ENCODE measurements at places on chromosomes 5 and 9.

GRCh38 chr9:89284076-89284475 is 26.9 kb upstream of the CKS2 start:
- no peak for DNase-seq

GRCh38 chr5:102796498-102796897 is 41.4 kb downstream of the PAM start:
- DNase-seq = no peak

DNA sequence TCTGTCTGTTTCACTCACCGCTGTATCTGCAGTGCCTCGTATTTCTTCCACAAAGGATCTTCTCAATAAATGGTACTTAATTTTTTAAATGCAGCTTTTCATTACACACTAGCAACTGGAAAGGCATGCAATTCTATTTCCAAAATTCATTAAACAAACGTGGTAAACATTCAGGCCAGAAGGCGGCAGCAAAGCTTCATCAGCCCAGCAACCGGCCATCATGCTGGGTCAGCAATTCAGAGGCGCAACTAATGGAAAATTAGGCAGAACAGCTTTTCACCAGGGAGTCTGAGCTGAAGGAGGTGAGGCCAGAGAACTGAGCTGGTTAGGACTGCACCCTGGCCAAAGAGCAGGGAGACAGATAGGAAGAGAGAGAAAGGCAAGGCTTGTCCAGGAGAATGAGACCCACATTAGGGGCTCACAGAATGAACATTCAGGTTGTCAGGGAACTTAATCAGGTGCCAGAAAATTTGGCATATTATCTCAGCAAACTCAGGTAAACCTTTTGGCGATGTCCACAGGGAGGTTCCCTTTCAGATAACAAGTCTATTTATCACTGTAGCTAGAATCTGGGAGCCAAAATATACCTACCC is 17.7 kb upstream of the RNF180 start:
- peak; percentile 50 for DNase-seq

DNA sequence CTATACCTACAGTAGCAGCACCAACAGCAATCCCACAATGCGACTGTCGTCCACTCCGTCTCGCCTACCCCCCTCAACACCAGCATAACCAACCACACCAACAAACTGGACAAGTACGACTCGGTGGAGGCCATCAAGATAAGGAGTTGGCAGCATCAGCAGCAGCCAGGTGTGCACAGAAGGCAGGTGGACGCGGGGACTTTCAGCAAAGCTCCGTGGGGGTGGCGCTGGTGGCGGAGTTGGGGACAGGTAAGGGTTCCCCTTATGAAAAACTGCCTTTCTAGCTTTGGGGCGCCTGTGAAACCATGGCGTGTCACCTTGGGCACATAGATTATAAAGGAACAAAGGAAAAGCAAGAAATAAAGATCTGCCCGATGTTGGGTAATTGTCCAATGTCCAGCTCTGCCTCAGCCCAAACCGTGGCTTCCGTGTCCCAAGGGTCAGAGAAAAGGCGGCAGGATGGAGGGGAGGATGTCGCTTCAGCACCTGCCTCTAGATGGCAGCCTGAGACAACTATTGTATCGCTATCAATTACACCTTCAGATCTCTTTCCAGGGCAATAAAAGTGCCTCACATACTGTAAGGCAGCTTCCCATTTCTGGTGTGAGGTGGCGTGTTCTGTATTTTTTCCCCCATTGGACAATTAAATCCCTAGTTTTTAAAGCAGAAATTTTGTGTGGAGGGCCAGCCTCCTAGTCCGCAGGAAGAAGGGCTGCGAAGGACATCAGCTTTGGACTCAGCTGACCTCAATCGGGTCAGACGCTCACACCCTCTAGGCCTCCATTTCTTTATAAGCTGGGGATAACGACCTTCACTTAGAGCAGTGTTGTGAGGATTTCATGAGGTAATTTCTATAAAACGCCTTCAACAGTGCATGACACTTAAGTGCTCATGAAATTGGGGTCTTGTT is 58.8 kb downstream of the MTRR start:
- DNase-seq = peak; percentile 66

DNA sequence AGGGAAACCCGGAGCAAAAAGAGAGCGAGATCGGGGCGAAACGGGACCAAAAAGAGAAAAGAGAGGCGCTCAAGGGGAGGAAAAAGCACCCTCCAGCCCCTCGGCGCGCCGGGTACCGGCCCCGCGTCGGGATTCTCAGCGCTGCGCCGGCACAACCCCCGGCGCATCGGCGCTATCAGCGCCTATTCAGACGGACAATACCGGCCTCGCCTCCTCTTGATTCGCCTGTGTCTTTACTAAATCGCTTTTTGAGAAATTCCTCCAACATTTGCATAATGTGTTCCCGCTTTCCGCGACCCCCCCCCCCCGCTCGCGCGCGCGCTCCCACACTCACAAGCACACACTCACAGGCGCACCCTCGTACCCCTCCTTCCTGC is 578 bp downstream of the LHX6 start:
- no peak for DNase-seq
